ENCODE measurements at places on chromosomes 1 and 21.

- DNase-seq: no peak
Measured at GRCh38 chr1:112397841-112398240, 1.8 kb downstream of the CTTNBP2NL start.

GRCh38 chr1:160567858-160568682 is 11.2 kb downstream of the CD84 start:
- peak; percentile 88 for DNase-seq

GRCh38 chr21:34552360-34553098 is 40.5 kb upstream of the KCNE1 start:
- DNase-seq: no peak

- no peak for DNase-seq
Measured at GRCh38 chr1:174190691-174191199, 31.4 kb downstream of the RABGAP1L start.

DNA sequence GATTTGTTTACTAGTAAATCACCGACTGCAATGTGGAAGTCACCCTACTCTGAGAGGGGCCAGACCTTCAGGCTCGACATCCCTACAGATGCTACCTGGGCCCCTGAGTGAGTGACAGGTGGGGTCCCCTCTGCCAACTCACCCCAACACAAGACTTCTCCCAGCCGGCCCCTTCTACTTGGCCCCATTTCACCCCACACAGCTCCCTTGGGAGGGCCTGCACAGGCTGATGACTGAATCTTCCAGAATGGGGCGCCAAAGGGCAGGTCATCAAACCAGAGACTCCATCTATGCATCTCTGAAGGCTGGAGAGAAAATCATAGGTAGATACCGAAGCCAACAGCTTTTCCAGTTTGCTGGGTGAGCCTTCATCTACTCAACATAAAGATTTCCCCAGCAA is 9.4 kb upstream of the S100A8 start:
- DNase-seq: peak; percentile 19

GRCh38 chr1:160216301-160216700 is 11.1 kb downstream of the PEA15 start:
- no peak for DNase-seq

GRCh38 chr1:116990612-116991151 is 10.9 kb upstream of the CD101 start:
- peak; percentile 91 for DNase-seq

DNA sequence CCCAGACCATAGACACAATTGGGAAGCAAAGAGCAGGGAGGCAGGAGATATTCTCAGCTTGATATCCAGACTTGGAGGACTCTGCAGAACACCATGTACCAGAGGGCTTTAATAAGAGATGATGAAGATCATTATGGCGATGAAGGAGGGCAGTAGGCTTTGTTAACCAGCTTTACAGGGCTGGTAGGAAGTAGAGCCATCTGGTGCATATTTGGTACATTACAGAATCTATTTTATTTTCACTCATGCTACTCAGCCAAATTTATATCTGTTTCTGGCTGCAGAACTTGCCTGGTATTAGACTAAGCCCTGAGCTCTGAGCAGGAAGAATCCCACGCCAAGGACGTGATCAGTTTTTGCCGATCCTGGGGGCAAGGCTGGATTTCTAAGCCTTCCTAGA is 61.8 kb upstream of the SYT6 start:
- DNase-seq: no peak

GRCh38 chr1:234114648-234115307 is 210.3 kb downstream of the SLC35F3 start:
- DNase-seq: peak; percentile 65

DNA sequence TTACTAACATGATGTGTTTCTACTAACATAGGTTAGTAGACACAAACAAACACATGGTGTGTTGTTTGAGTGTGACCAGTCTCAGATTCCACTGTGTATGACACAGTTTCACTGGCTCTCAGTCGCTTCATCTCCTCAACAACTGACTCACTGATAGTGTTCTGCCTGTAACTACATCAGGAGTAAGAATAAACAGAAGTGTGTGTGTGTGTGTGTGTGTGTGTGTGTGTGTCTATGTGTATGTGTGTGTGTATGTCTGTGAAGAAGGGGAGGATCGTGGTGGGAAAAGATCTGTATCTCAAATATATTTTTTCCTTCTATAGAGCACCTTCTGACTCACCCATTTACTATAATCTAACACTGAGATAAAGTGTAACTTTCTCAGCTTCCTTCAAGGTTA is 391.0 kb downstream of the PTPRC start:
- peak; percentile 36 for DNase-seq

DNA sequence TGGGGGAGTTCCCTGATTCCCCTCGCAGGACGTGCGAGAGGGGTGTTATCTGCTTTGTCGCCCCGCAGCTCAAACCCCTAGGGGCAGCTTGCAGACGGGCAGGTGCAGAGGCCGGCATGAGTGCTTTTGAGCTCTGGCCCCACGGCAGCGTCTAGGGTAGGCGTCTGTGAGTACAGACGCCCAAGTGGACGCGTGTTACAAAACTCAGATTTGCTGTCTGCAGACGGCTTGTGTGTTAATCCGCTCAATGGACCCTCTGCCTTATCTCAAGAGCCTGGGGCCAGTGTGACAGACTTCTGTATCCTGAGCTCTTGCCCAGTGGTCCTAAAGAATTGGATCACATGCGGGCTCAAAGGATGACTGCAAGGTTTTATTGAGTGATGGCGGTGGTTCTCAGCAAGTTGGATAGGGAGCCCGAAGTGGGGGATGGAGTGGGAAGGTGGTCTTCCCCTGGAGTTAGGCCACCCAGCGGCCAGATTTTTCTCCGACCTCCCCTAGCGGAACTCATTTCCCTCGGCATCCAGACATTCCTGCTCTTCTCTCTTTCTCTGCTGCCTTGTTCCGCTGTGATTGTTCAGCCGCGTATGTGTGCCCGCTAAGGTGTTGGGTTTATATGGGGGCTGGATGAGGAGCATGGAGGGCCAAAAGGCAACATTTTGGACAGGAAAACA is 9.4 kb downstream of the CFHR4 start:
- no peak for DNase-seq

GRCh38 chr1:198113342-198113750 is 43.5 kb upstream of the NEK7 start:
- DNase-seq: no peak

DNA sequence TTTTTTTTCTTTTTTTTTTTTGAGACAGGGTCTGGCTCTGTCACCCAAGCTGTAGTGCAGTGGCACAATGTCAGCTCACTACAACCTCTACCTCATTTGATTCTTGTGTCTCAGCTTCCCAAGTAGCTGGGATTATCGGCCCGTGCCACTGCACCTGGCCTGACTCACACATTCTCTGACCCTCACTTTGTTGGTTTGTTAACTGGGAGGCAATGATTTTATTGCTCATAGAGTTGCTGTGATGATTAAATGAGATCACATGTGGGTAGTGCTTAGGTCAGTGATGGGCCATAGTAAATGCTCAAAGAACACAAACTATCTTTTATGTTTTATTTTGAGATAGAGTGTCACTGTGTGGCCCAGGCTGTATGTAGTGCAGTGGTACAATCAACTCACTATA is 47.3 kb upstream of the SSBP3 start:
- DNase-seq: no peak

DNA sequence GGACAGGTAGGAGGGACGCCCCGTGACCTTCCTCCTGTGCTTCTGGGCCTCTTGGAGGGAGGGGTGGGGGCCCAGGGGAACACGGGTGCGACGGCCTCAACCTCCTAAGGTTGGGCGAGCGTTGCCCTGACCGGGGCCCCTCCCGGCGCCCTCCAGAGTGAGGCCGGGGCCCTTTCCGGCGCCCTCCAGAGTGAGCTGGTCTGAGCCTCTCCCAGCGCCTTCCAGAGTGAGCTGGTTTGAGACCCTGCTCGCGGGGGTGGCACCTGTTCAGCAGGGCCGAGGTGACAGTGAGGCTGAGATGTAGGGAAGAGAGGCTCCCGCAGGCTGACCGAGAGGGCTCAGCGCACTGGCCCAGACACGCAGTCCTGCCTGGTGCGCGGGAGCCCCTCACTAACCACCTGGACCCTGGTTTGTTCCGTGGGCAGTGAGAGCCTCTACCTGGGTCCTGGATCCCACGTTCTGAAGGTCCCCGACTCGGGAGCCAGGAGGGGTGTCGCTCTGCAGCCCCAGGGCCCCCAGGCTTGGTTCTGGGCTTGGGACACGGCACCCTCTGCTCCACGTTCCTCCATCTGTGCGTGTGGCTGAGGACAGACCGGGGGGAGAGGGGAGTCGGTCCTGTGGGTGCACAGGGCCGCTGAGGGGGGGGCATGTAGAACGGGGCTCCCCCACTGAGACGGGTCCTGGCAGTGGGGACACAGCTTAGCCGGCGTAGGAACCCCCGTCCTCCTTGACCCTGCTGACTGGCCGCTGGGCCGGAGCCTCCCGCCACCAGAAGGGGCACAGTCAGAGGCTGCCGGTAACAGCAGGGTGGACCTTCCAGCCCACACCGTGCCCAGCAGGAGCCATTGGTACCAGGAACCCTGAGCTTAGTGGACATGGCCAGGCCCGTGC is 1.4 kb downstream of the COL6A1 start:
- DNase-seq: no peak

DNA sequence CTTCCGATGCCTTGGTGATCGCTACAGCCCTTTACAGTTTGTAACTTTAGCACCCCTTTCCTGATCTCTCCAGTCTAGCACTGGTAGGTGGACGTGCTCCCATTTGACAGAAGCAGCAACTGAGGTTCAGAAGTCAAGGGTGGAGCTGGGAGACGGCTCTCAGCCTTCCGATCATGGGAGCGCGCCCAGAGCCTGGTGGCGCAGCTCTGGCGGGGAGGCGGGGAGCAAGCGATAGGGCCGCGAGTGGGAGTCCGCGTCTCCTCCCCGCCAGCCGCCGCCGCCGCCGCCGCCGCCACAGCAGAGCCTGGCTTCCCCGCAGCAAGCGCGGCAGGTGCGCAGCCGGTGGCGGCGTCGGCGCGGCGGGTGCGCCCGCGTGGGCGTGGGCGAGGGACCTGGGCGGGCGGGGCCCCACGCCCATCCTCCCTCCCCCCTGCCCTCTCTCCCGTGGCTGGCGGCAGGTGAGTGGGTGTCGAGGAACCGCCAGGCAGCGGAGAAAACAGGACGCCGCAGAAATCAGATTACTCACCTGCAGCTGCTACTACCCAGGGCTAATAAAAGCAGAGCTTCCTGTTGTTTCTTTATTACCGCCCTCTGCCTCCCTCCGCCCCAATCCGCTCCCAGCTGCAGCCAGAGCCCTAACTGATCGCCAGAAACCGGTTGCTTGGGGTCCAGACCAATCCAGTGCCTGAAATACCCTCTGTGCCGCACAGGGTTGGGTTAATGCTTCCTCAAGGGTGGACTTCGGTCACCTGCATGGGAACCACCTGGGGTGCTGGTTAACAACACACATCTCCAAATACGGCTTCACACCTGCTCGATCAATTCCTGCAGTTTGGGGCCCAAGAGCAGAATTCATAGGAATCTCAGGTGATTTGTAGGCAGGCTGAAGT is 60.2 kb upstream of the ID3 start:
- no peak for DNase-seq

GRCh38 chr21:32812035-32812434 is 40.5 kb upstream of the PAXBP1 start:
- DNase-seq: no peak

DNA sequence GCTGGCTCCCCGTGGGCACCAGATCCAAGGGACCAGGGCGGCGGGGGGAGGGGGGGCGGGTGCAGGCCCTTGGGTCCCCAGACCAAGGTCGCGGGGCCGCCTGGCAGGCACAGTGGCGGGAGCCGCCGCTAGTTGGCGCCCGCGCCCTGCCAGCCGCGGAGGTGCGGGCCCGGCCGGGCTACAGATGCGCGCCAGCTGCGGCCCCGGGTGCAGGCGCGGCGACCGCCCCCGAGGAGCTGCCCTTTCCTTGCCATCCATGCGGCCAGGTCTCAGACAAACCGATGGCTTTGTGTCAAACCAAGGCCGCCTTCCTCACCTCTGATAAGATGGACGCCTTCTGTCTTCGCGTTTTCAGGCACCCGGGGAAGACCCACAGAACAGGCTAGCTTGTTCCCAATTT is 2.2 kb upstream of the RUNX3 start:
- DNase-seq: peak; percentile 72

DNA sequence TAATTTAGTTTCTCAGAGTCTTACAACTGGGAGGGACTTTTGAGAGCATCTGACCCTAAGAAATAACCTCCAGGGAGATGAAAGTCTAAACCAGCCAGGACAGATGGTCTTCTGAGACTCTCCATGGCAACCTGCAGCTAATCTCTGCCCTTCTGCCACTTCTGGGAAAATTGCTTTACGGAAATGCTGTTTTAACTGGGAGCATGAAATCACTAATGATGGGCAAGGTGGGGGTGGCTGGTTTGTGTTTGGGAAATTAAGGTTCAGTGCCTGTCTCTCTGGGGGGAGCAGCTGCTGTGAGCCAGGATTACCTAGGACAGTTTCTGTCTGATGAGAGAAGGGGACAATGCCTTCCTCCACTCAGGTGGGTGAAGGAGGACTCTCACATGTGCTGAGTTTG is 33.2 kb downstream of the ROR1 start:
- no peak for DNase-seq

DNA sequence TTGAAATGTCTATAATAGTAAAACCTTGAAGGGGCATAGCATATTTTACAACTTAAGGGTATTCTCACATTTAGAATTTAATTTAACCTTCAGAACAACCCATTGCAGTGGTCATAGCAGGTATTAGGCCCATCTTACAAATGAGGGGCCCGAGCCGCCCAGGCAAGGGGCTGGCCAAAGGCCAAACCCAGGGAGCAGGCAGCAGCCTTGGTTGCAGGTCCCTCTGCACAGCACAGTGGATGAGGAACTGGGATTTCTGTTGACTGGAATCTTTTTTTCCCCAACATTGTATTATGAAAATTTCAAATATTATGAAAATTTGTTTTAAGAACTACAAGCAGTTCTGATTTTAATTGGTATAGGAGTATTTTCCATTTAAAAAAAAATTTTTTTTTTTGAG is 33.2 kb downstream of the CCSAP start:
- no peak for DNase-seq

GRCh38 chr1:244349103-244349531 is 102.6 kb downstream of the ADSS2 start:
- no peak for DNase-seq

DNA sequence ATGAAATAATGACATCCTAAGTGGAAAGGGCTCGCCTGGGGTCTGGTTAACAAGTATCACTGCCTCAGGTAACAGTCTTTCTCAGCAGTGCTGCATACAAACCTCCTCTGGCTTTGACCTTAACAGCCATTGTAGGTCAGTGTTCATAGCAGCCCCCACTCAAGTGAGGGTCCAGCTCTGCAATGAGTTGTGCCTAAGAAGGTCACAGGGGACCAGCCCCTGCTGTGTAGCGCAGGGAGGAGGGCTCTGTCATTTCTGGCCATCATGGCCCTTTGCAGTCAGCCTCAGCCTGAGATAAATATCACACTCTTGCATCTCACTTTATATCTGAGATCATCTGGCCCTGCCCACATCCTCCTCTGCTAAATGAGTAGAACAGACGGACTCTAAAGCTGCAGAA is 18.1 kb upstream of the MYSM1 start:
- DNase-seq: no peak

DNA sequence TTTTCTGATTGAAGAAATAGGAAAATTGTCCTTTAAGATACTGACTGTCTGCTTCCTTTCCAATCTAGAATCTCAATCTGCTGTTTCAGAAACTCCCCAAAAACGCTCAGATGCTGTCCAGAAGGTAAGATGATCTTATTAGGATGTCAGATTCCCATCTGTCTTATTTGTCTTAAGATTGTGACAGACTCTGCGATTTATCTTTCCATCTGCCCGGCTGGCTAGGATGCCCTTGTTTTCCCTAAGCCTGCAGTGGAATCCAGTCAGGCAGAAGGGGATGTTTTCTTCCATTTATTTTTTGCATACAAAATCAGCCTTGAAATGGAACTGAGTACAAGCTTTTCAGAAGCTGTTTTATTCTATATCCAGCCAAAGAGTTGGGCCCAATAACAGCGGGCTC is 96.5 kb downstream of the FMN2 start:
- no peak for DNase-seq

All from NB4 (cell line).